HCT116 (cell line): ENCODE measurements at places on chromosomes 16 and 17. TPM values are rescaled to one million over a fixed set of nuclear protein-coding genes. Genes with fewer than 3 reads are reported as not detected.

- no peak for DNase-seq
These were observed 88.3 kb upstream of the GSE1 start for GRCh38 chr16:85524630-85525419.

- DNase-seq: no peak
These were observed 34.9 kb downstream of the CHD9 start for GRCh38 chr16:53089434-53090285.

GRCh38 chr17:34850023-34850422, 111.2 kb downstream of the CCT6B start:
- no peak for DNase-seq

DNA sequence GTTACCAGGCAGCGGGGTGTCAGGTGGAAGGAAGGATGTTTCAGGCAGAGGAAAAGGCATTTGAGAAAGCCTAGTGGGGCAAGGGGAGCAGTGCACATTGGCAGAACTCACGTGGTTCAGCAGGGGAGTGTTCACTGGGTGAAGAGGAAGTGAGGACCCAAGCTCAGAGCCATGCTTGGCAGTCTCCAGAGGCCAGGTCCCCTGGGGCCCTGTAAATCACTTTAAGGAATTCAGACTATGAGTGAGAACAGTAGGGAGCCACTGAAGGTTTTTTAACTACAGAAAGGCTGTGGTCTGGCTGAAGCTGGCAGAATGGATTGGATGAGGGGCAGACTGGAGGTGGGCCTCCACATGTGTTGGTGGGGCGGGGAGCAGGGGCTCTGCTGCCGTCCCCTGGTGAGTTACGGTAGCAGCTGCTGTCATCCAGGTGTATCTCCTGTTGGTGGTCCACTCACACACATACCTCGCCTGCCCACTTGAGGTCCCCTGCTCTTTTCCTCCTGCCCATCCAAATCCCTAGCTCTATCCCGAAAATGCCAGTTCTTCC, 5.1 kb downstream of the CLEC16A start:
- no peak for DNase-seq

GRCh38 chr16:81758376-81758775, 20.7 kb upstream of the PLCG2 start:
- peak; percentile 27 for DNase-seq

- DNase-seq: no peak
These were observed 27.9 kb upstream of the CMIP start for GRCh38 chr16:81416749-81417148.

DNA sequence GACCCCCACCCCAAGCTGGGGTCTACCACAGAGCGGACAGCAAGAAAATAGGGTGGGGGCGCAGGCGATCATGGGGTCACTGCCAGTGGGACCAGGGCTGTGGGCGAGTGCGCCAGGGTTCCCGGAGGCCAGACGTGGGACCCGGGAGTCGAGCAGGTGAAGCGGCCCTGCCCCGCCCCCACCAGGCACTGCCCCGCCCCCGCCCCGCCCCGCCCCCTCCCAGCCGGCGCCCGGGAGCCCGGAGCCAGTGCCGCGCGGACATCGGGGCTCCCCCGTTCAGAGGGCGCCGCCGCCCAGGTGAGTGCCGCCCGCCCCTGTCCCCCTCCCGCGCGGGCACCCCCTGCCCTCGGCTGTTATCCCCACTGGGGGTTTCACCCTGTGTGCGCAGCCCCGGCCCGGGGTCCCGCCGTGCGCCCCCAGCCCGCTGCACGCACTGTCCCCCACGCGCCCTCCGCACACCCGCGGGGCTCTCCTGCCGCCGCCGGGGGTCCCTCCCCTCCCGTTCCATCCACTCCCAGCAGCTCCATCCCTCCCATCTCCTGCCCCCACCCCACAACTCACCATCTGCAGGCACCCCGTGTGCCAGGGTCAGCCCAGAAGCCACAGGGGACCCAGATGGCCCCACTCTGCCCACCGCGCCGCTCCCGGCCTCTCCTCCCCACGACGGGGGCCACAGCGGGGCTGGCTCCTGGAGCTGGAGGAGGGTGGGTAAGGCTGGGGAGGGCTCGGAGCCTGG, at the start of gene SSTR5:
TSS of gene SSTR5 (plus strand) at position 222 of the 736 bp plus-strand sequence. CDS start 6,122 bp downstream, outside the sequence.
- DNase-seq: no peak

- DNase-seq: no peak
These were observed 12.7 kb upstream of the FOXF1 start for GRCh38 chr16:86497551-86498021.

DNA sequence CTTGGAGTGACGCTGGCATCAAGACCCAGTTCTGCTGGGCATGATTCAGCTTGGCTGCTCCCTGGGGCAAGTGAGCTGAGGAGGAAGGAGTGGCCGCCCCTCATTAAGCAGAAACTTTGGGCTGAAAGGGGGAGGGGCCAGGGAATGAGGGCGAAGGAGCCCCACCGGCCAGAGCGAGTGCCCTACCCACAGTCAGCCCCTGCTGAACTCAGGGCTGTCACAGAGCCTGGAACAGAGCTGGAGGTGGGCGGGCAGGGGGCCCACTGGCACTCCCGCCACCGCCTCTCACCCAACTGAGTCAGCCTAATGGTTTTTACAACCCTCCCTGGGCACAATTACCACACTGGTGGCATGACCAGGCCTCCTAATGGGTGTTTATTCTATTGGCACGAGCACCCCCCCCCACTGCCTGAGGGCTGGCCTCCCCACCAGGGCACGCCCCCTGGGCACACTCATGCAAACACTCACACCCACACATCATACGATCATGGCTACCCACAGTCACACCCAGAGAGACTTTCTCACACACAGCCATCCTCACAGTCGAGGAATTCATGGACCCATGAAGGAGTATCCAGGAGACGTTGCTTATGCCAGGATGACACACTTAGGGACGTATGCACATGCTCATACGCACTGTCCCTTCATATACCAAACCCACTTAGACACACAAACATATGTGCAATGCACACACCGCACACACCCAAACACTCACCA, 19.2 kb downstream of the UNC119 start:
- no peak for DNase-seq

DNA sequence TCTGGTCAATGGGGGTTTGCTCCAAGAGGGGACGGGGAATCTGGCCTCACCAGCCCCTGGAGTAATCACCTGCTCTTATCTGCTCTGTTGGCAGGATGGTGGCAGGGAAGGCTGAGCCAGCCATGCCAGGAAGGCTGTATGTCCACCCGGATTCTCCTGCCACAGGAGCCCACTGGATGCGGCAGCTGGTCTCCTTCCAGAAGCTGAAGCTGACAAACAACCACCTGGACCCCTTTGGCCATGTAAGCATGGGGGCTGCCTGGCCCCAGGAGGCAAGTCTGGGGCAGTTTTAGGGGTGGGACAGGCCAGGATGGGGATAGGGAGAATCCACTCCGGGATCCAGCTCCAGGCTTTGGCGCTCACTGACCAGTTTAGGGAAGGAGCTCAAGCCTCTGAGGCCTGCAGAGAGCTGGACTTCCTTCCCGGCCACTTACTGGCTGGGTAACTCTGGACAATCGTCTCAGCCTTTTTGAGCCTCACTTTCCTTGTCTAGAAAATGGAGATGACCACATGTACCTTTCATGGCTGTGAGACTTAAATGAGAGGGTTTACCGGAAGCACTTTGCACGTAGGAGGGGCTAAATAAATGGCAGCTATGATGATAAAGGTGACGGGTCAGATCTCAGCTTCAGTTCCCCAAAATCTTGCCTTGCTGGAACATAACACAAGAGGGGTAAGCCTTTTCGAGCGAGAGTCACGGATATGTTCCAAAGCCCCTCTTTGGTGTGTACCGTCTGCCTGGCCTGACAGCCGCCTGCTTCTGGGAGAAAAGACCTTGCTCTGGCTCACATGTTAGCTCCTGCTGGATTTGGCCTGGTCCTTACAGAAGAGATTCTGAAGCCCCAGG, 15.4 kb downstream of the TBX4 start:
- DNase-seq: peak; percentile 59

DNA sequence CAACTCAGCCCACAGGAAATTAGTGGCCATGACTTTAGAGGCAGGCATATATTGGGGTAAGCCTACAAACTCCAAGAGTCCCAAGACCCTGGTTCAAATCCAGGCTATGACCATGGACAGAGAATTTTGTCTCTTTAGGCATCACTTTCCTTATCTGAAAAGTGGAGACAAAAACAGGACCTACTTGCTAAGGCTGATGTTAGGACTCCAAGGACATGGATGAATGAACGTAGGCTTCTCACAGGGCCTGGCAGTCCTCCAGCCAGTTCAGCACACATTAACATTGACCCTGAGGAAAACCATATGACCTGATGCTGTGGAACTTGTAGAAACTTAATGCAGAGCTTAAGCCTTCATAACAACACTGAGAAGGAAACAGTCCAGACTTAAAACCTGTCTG, 1.4 kb downstream of the FKBP10 start:
- DNase-seq: no peak

- DNase-seq: no peak
These were observed 41.4 kb downstream of the ARHGAP27 start for GRCh38 chr17:45391291-45391690.

- no peak for DNase-seq
These were observed 1.2 kb downstream of the PNPO start for GRCh38 chr17:47942568-47942967.

- no peak for DNase-seq
These were observed 11.2 kb upstream of the CHST4 start for GRCh38 chr16:71515026-71515425.

DNA sequence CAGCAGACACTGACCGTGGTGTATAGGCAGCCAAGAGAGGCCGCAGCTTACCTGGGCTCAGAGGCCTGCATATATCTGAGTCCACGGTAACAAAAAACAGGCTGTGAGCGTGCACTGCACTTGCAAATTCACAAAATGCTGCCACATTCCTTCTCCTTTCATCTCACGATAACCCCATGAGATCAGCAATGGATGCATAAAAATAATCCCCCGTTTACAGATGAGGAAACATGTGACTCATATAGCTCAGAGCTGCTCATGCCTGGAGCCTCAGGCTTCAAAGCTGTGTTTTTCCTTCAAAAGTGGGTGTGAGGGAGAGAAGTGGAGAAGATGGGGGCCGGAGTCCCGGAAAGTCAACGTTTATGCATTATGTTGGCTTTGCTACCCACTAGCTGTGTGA, 118.3 kb upstream of the FOXF1 start:
- no peak for DNase-seq

DNA sequence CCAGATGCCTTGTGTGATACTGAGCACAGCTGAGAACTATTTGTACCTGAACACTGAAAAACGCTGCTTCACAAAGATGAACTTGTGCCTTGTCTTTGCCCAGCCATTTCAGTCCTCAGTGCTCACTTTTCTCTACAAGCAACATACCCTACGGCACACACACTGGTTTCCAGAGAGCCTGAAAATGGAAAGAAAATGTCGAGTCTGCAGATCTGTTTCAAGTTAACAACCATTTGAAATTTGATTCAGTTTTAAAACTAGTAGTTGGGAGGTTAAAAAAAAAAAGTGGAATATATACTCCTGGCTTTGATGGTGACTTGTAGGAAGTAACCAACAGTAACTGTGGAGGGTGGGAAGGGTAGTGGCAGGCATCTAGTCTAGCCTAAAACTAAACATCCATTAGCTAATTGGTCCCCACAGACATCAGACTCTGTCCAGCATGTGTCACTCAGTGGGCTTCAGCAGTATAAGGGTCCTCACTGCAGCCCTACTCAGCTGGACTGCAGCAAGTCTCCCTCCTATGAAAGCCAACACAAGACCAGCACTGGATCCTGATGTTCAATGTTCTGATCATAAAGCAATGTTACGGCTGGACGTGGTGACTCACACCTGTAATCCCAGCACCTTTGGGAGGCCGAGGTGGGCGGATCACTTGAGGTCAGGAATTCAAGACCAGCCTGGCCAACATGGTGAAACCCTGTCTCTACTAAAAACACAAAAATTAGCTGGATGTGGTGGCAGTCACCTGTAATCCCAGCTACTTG, 27.1 kb downstream of the ERN1 start:
- DNase-seq: peak; percentile 58

DNA sequence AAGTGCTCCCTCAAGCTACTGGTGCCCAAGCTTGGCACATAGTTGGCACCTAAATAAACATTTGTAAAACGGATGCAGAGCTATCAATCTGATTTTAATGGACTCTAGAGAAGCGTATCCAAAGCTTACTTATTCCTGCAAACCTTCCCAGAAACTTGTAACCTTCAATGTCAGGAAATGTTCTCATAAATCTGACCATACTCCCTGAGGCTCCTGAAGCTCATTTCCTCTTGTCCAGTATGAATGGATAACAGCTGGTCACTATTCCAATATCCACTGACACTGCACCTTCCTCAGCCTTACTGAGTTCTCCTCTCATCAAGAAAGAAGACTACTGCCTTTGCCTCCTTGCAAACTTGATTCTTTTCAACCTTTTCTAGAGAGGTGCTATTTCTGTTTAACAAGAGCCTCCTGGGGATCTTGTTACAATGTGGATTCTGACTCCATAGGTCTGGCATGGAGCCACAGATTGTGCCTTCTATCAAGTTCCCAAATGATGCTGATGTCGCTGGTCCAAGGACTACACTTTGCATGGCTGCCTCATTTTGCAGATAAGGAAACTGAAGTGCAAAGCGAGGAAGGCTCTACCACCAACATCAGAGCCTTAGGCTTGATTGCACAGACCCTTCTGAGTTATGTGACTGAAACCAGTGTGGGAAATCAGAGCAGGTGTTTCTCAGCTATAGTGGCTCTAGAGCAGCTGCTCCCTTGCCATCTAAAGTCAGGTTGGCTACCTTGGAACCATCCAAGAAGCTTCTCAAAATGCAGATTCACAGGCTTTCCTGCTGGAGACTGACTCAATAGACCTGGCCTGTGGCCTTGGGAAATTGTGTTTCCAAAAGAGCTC, 377.8 kb downstream of the SOX9 start:
- DNase-seq: no peak

- no peak for DNase-seq
These were observed 7.0 kb downstream of the CYTH1 start for GRCh38 chr17:78774956-78775571.

DNA sequence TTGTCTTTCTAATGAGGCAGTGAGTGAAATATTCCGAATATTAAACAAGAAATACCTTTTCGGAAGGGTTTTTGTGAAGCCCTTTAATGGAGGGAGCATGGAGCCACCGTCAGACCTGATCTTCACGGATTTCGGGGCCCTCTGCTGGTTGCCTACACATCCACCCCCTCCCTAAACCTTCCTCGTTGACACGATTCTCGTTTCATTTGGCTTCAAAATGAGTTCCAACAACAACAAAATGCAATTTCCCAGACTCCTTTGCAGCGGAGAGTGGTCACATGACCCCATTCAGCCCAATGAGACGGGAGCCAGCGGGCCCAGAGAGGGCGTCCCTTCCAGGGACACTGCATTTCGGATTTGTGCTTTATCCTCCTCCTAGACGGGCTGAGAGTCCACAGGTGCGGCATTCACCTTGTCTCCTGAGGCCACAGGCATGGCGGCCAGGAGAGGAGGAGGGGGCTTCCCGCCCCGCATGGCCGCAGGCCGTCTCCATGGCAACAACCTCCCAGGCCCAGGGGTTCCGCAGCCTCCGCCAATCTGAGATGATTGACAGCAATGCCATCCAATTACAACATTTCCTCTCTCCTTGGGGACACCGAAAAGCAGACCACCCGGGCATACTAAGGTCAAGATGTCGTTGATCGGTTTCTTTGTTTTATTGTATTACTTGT, 259.8 kb downstream of the C16orf95 start:
- peak; percentile 35 for DNase-seq

Gene SMIM36
- 0.37 TPM for total RNA-seq

Gene HYDIN
- total RNA-seq: not detected

Gene ST6GALNAC1
- total RNA-seq: not detected

Gene OR1G1
- not detected for total RNA-seq

Gene SALL1
- not detected for total RNA-seq

Gene CLDN9
- 0.76 TPM for total RNA-seq

Gene PLLP
- total RNA-seq: 3.1 TPM

Gene SDR42E1
- 17.4 TPM for total RNA-seq

Gene HSD17B1
- 1.4 TPM for total RNA-seq

Gene MAFG
- 46.8 TPM for total RNA-seq

Gene LLGL2
- 209 TPM for total RNA-seq

Gene TAT
- 0.91 TPM for total RNA-seq
